Neural crest cell (in vitro differentiated cells): ENCODE measurements at places on chromosomes 1 and 21.

- no peak for DNase-seq
Observed at GRCh38 chr1:234848972-234849649, 239.1 kb upstream of the IRF2BP2 start.

GRCh38 chr1:228212415-228212965, 4.6 kb downstream of the OBSCN start:
- DNase-seq, result no peak

GRCh38 chr1:184027826-184028695, 9.5 kb downstream of the COLGALT2 start:
- DNase-seq, result no peak

DNA sequence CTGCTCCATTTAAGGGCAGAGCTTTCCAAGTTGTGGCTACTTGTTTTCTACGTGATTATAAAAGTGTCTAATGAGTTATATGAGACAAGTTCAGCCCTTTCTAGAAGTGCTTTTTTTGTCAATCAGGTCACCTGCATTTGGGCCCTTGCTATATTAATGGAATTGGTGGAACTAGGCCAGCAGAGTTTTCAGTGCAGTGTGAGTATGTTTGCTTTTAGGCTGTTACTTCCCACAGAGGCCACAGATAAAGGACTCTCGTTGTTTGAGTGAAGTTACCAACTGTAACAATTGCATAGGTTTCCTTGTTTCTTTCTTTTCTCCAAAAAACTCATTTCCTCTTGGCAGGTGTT, 10.9 kb downstream of the SMAP2 start:
- no peak for DNase-seq

DNA sequence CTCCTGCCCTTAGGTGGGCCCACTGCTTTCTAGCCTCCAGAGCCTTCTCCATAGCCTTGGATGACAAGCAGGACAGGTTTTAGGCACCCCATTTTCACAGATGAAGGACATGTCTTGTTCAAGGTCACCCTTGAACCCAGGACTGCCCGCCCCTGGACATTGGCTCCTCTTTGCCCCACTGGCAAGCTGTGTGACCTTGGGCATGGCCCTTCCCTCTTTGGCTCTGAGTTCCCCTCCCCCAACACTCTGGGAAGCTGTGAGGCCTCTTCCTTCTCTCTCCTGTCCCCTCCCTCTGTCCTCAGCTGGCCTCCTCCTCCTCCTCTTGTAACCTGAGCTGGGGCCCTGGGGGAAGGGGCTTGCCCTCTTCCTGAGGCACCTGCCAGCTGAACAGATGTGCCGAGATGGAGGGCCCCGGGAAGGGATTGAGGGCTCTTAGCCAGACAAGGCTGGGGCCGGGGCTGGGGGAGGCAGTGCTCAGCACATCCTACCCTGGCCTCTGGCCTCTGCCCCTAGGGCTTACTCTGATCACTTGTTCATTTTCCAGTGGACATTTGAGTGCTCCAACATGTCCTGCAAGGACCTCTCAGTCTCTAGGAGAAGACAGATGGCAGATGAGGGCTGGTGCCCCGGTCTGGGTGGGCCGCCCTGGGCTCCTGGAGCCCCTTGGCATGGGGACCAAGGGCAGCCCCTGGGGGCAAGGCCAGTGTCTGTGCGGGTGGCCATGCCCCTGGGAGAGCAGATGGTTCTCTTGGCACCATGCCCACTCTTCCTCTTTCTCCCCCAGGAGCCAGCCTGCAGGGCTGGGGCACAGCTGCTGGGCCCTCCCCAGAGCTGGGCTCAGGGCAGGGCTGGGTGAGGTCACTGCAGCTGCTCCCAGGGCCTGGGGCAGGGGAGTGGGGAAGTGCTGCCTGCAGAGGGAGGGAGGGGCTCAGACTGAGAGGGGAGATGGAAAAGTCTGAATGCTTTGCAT, 10.7 kb downstream of the FOXO6 start:
- DNase-seq, result peak; percentile 30

DNA sequence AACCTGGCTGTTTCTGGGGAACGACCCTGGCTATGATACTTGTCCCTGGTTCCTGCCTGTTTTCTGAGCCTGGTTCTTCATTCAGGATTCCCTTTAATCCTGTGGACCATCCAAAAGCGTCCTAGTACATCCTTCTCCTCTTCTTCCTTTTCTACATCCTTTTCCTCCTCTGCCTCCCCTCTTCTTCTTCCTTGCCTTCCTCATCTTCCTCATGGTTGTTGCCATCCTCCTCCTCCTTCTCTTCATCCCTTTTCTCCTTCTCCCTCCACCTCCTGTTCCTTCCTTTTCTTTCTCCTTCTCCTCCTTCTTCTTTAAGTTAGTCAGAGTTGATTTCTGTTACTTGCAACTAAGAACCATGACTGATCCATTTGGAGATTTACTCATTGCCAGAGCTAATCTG, 197.8 kb downstream of the FOXD2 start:
- no peak for DNase-seq

GRCh38 chr1:229254910-229255541, 15.9 kb upstream of the RAB4A start:
- DNase-seq, result no peak

DNA sequence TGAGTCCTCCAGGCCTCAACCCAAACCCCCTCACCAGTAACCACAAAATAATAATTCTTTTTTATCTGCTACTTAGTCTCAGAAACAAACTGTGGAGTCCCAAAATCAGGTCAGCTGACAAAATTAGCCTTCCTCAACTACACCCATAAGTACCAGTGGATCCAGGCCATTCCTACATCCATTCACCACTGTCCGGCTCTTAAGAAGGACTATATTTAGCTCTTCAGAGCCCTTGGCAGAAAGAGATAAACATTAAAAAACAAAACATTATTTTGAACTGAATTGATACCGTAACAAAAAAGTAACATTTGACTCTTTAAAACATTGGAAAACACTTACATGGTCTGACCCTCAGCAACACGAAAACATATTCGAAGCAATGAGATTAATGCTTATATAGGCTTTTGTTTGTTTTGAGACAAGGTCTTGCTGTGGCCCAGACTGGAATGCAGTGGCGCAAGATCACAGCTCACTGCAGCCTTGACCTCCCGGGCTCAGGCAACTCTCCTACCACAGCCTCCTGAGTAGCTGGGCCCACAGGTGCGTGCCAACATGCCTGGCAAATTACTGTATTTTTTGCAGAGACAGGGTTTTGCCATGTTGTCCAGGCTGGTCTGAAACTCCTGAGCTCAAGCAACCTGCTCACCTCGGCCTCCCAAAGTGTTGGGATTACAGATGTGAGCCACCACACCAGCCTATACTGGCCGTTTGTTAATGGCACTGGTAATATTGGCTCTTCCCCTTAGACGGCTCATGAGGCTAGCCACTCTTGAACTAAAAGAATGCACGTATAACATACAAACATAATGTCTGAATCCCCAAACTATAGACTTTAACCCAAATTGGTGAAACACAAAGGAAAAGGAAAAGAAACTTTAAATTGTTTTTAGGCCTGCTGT, 330.7 kb downstream of the SMYD3 start:
- DNase-seq, result no peak

DNA sequence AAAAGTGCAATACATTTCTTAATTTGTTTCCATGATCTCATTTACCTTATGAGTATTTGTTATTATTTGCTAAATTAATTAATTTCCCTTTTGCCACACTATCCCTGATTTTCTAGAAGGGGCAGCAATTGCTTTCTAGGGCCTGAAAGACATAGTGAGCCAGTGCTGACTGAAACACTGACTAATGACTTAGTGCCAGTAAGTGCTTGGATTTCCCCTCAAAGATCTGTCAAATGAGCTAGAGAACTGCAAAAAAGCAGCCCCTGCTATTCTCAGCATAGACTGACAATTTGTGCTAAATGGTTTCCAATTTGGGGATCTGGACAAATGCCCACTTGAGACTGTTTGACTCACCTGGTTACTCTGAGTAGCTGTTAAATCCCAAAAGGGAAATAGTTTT, 35.6 kb upstream of the USH2A start:
- DNase-seq, result no peak

GRCh38 chr21:43741423-43742096, 22.6 kb downstream of the PDXK start:
- no peak for DNase-seq

DNA sequence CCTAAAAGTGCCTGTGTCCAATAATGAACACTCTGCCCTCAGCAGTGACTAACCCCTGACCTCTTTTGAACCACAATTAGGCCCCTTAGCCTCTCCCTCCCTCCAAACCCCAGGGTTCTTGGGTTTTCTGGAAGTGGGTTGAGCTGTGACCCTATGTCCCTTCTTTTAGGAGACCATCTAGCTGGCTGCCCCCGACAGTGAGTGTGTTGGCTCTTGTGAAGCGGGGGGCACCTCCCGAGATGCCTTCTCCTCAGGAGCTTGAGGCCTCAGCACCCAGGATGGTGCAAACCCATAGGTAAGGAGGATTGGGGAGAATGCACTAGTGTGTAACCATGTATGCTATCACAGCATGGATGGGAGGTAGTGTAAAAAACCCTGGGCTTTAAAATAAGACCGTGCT, 7.3 kb downstream of the RUSC1 start:
- no peak for DNase-seq

- DNase-seq, result no peak
Observed at GRCh38 chr1:119147661-119148090, 7.2 kb upstream of the WARS2 start.

GRCh38 chr1:58762806-58763205, 21.0 kb downstream of the JUN start:
- no peak for DNase-seq

DNA sequence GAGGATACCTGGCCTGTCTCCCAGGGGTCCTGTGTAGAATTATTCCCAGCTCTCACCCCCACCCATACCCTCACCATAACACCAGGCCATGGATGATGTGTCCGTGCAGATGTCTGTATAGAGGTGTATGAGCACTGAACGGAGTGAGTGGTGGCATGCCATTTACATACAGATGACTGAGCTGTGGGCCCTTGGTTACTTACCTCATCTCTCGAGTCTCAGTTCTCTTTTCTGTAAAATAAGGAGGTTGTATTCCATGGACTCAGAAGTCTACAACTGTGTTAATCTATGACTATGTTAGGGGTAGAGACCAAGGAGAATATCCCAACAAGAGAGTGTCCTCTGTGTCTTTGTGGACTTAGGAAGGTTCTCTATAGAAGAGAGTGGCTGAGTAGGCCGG, 65.6 kb upstream of the CD1D start:
- no peak for DNase-seq

DNA sequence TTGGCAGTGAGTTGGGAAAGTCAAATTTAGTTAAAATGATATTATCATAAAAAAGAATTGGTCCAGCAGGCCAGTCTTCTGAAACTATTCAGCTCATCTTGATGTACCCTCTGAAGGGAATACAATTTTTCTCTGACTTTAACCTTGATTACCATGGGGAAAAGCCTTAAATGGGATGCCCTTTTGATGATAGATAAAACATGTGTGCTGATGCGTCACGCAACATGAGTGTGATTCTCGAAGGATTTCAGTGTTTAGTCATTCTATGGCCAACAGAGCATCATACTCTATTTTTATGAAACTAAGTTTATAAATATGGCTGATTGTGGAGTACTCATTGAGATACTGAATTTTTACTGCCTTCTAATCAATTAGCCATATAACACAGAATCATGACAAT, 171.5 kb downstream of the ZNF281 start:
- no peak for DNase-seq

DNA sequence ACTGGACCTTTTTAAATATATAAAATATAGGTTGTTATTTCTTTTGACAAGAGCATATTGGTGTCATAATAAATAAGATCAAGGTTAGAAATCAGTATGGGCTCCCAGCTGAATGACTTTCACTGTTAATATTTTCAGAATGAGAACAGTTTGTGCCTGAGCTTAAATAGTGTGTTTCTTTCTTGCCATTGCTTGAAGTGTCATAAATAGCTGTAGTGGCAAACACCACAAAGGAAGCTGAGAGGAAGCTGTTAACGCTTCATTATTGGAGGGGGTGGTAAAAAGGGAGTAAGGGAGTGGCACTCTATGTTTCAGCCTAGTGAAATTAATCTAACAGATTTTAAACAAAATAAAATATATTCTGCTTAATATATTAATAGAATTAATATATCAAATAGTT, 1089.8 kb upstream of the NCAM2 start:
- DNase-seq, result no peak

DNA sequence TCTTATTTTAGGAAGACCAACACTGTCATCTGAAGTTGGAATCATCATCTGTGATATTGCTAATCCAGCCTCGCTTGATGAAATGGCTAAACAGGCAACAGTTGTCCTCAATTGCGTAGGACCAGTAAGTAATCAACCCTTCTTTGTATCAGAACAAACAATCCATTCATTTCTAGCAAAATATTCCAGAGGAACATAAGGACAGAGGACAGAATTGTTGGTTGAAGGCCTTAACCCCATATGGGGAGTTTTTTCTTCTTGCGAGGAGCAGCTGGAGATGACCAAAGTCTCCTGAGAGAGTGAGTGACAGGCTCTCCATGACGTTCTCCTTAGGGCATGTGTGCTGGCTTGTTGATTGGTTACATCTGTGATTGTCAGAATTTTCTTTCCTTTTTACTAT, 2.7 kb downstream of the SCCPDH start:
- DNase-seq, result no peak

GRCh38 chr1:55062801-55063576, 23.6 kb downstream of the PCSK9 start:
- no peak for DNase-seq
